Stimulated activated CD8-positive, alpha-beta memory T cell treated with anti-CD3 and anti-CD28 coated beads, Interleukin-12 subunit alpha, Interleukin-12 subunit beta, amount 100 ng/mL, for 4 hours (primary cell): ENCODE measurements at places on chromosomes 12 and 14.

GRCh38 chr14:102937331-102938175, 15.1 kb downstream of the AMN start:
- DNase-seq = no peak

DNA sequence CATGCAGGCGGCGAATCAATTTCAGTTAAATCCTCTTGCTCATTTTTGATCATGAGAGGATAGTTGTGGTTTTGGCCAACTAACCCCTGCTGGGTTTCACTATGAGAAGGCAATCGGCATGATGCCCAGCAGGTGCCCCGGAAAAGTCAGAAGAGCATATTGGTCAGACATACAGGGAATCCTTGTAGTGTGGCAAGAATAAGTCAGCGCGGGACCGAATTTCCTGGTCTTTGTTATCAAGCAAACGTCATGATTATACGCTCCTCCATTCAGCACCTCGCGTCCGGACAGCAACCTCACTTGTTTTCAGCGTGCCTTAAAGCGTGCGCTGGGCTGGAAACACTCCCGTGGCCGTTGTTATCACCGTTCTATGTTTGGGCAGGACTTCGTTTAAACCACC, 1.8 kb downstream of the TBC1D30 start:
- no peak for DNase-seq

DNA sequence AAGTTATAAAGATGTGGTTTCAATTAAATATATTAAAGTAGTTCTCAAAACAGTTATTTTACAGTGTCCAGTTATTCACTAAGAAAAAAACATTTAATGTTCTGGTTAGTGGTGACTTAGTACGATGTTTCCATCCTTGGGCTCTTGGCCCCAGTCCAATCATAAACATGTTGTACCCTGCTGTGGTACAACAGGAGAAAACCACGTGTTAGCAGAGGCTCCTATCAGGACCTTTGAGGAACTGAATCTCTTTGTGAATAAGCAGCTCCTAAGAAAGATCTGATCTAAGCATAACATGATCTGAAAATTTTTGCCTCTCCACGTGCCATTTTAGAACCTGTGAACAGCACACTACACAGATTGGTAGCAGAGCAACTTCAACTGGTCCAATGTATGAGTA, 234.0 kb downstream of the SYT1 start:
- DNase-seq = no peak

- DNase-seq = no peak
Observed at GRCh38 chr12:106135075-106135474, 3.7 kb downstream of the NUAK1 start.

DNA sequence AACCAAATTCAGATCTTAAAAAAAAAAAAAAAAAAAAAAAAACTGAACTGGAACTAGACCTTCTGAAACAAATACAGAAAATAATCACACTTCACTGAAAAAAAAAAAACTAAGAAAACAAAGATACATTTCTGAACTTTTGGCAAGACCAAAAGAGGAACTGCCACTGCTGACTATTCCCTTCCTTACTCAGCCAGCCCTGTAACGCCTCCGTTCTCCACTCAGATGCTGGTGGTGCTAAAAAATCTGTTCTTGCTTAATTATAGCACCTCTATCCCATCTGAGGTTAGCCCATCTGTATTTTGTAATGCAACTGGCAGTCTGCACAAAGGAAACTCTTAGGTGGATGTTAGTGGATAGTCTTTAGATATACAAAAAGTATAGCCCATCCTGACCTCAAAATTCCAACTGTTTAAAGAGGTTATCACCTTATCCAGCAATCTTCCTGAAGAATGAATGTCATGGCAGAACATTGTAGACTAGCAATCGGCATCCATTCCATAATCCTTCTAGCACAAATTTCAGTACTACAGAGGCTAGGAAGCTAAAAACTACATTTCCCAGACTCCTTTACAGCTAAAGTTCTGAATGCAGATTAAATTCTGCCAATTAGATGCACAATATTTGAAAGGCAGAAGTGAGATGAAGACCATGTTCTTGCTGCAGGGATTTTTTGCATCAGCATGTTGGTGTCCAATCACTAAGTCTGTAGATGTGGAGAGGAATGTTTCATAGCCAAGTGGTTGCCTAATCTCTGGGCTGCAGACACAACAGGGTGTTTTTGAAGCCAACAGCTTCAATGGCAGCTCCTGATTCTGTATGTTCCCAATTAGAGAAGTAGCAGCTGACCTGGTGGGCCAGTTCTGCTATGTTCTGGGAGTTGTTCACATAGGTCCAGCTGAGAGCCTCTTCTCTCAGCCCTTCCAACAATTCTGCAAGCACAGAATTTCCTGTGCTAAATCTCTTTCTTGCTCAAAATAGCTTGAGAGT, 5.7 kb downstream of the MAP3K9 start:
- no peak for DNase-seq
